Nucleus accumbens (tissue), 56 donors: ENCODE measurements at places on chromosomes 13 and 19.
A peak's percentile ranks its signal among the peaks of the same experiment; 100 is the strongest.

- no peak for DNase-seq
These were observed 207.6 kb downstream of the DACH1 start for GRCh38 chr13:71659404-71659803.

DNA sequence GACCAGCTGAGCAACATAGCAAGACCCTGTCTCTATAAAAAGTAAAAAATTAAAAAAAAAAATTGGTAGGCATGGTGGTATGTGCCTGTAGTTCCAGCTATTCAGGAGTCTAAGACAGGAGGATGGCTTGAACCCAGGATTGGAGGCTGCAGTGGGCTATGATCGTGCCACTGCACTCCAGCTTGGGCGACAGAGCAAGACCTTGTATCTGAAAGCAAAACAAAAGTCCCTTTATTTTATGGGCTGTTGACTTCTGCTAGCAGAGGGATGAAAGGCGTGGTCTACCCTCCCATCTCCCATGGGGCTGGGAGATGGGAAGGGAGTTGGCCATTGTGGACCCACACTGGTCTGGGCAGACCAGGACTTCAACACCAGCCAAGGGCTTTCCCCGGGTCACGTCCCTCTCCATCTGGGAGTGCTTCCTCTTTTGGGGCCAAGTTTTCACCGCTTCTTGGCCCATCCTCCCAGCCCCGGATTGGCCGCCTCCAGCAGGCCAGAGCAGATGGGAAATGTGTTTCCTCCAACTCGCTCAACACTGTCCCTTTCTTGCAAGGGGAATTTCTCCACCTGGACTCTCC, 2.2 kb upstream of the TNFSF9 start:
- DNase-seq = peak; percentile 61

GRCh38 chr13:45909673-45910072, 58.1 kb upstream of the SIAH3 start:
- no peak for DNase-seq

GRCh38 chr13:28424541-28424940, 70.4 kb downstream of the FLT1 start:
- DNase-seq = no peak

DNA sequence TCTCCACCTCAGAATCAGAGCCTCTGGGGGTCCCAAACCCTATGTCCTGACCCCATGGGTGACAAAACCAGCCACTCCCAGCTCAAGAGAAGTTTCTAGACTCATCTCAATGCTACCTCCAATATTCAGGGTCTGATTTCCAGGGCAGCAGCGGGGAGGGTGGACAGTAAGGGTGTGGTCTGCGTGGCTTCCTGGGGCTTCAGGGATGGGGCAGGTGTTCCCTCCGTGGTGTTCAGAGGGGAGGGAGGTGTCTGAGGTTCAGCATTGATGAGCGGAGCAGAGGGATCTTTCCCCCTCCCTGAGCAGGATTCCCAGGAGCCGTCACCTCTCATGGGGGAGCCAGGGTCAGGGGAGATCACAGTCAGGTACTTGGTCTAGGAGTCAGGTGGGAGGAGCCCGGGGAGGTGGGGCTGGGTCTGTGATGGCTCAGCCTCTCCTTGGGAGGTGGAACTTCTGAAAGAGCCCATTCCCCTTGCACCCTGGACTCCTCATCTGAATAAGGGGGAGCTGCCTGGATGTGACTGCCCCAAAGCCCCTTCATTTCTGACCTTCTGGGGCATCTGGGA, 2.9 kb downstream of the LILRA2 start:
- DNase-seq = no peak
